Stimulated activated CD4-positive, alpha-beta T cell treated with anti-CD3 and anti-CD28 coated beads, Interleukin-15, amount 100 ng/mL, for 1 hour (primary cell): ENCODE measurements at places on chromosomes 6 and 20.

DNA sequence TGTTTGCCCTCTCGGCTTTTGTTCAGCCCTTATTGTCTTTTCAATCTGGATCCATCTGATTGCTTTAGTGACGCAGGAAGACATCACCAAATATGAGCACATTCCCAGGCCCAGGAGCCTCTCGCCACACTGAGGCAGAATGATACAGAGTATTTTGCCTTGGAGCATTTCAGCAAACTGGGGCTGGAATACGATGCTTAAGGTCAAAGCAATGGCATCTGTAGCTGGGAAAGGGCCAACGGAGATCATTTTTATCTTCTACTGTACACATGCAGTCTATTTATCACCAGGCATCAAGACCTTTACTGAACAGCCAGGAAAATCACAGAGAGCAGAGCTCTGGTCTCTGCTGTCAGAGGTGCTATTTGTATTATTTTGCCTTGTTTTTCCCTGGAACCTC lies 655.3 kb downstream of the RNF144B start:
- DNase-seq, result no peak

DNA sequence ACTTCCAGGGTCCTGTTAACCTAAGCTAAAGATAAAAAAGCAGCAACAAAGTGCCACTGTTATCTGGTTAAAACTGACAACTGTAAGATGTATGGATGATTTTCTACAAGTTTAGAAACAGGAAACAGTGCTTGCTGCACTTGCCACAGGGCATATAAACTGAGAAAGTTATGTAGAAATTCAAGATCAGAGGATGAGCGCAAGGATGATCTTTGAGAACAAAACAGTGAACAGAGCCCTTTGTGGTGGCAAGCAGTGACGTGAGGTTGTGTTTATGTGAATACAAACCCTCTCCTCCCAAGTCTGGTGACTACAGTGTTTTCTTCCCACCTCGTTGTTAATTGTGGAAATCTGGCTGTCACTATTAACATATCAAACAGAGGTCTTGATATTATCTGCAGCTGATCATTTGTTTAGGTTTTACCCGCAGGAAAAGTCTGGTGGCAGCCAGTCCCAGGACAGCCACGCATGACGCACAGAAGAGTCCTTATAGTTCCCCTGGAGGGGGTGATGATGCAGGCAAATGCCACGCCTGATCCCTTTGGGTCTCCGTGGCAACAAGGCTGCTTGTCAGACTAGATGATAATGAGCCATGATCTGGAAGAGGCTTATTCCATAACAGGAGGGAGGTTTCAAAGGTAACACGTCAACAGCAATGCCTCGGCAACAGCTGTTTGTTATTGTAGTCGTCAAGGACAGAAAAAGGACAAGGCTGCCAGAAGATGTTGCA lies 43.1 kb upstream of the TNFAIP3 start:
- peak; percentile 54 for DNase-seq

DNA sequence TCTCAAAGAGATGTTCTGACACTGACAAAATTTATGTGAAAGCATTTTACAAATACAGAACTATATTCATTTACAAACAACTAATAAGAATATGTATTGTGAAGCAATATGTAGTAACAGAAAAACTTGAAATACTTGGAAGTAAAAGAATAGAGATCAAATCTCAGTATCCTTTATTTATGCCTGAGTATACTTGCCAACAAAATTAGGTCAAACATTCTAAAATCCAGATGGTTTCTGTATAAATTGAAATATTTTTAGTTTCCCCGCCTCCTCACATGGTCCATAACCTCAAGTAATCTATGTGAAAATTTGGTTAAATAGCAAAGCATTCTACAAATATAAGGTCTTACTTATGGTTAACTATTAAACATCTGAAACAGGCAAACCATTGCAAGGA lies 545.4 kb downstream of the EYS start:
- DNase-seq, result no peak

DNA sequence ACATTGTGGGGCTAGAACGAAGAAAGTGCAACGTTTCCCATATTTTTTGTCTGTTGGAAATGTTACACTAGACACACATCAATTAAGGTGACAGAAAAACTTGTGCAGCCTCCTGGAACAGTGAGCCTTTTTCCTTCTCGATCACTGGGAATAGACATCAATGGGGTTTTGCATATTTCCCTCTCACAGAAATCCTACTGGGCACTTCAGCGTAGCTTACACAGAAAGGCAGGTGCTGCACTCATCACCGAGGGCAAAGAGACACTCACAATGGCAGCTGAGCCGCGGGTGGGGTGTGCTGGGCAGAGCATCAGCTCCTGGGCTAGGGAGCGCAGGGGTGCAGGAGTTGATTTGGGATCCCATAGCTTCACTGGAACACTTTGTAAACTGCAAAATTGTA lies 64.5 kb downstream of the THBS2 start:
- no peak for DNase-seq

DNA sequence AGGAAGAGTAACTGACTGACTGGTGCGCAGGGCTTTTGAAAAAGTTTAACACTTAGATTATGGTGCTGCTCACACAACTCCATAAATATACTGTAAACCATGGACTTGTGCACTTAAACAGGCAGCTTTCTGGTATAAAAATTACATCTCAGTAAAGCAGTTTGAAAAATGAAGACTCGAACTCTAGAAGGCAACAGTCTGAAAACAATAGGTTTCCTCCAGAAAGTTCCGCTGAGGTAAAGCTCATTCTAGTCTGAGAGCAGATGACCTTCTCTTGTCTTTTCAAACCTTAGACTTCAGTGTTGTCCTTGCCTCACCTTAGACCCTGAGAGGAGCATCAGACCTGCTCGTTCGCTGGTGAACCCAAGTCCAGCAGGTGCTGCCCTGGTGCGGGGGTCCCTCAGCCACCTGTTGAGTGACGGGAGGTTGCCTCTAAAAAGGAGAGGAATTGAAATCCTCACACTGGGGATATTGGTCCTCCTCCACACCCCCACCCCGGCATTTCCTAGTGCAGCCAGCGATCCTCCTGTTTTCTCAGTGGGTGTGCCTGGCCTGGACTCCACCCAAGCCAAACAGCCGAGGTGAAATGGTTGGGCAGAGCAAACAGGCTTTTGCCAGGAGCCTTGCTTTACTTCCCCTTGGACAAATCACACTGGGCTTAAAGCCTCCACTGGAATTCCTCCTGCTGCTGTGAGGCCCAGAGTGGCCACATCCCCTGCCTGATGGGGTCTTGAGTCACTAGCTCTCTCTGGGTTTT lies 14.7 kb upstream of the PYGB start:
- DNase-seq, result no peak

DNA sequence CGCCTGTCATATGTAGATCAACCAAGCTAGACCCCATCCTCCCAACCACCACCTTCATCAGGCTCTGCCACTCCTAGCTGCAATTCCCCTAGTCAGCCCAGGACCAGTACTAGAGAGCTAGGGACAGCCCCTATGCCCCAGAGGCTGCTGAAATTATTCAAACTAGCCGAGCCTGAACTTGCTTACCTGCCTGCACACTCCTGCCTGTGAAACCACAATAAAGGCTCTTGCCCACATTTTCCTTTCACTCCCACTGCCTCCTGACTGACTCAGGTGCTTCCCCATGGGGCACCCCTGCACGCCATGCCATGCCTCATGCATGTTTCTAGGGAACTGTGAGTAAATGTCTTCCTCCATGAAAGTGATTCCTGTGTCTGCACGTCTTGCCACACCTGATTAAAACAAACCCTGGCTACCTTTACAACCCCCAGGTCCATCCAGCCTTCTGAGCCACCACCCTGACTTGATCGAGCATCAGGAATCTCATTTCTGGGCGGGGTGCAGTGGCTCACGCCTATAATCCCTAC lies 66.5 kb upstream of the IER3 start:
- DNase-seq, result peak; percentile 67

GRCh38 chr6:12203001-12203400 lies 87.2 kb upstream of the EDN1 start:
- DNase-seq, result no peak

GRCh38 chr6:138374815-138375214 lies 2.9 kb upstream of the SMIM28 start:
- no peak for DNase-seq

GRCh38 chr6:33924681-33925080 lies 120.9 kb upstream of the MLN start:
- no peak for DNase-seq

DNA sequence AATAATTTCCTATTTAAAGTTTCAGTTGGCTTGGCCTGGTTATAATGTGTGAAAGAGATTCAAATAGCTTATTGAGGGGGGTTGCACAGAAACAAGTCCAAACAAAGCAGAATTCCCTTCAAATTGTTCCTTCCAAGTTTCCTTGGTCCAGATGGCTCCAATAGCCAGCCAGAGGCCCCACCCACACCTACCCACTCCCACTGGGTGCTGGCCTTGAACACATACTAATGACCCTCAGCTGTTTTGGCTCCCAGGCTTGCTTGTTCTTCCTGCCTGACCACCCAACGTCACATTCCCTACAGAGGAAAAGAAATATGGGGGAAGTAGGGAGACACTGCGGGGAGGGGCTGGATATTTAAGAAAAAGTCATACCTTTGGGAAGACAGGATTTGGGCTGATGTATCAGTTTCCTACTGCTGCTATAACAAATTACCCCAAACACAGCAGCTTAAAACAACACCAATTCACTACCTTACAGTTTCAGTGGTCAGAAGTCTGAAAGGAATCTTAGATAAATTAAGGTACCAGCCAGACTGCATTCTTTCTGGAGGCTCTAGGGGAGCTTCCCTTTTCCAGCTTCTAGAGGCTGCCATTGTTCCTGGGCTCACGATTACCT lies 95.7 kb downstream of the COL21A1 start:
- DNase-seq, result no peak

GRCh38 chr6:144588697-144589325 lies 303.7 kb downstream of the UTRN start:
- no peak for DNase-seq

- no peak for DNase-seq
These were observed 26.5 kb downstream of the BCKDHB start for GRCh38 chr6:80133020-80133419.

GRCh38 chr20:63831646-63831992 lies 555 bp upstream of the ZBTB46 start:
- DNase-seq, result no peak

GRCh38 chr6:29216528-29216927 lies 45.8 kb downstream of the OR2J2 start:
- DNase-seq, result no peak

- no peak for DNase-seq
These were observed 181.0 kb downstream of the TFAP2C start for GRCh38 chr20:56810141-56810540.

DNA sequence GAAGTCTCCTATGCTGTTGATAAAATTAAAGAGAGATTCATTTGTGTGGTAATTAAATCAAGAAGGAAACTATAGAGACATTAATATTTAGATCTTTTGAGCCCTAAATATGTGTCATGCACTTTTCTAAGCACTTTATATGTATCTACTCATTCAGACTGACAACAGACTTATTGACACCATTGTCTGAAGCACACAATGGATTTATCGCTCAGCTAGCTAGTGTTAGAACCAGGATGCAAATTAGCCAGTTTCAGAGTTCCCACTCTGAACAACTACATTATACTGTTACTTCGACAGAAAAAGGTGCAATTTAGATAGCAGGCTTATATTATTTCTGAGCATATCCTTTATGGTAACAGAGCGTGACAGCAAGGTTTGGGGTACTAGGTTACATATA lies 27.7 kb upstream of the KIAA0408 start:
- DNase-seq, result no peak

- DNase-seq, result no peak
These were observed 25.5 kb upstream of the NOL4L start for GRCh38 chr20:32610472-32611218.

DNA sequence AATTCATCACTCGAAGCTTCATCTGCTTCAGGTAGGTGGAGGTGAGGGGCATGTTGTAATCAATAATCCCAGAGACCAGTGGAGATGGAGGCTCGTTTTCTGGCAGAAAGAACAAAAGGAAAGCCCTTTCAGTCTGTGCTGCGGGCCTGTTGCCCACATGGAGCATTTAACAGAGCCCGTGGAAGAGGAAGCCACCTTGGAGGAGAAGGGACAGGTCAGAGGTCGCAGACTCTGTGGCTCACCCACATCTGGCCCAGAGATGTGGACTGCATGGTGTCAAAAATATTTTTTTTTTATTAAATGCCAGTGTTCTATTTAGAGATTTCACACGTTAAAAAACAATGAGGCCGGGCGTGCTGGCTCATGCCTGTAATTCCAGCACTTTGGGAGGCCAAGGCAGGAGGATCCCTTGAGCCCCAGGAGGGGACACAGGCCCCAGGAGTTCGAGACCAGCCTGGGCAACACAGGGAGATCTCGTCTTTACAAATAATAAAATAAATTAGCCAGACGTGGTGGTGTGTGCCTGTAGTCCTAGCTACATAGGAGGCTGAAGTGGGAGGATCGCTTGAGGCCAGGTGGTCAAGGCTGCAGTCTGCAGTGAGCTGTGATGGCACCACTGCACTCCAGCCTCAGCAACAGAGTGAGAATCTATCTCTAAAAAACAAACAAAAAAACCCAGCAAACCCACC lies 73.6 kb downstream of the NOL4L start:
- DNase-seq, result no peak

- no peak for DNase-seq
These were observed 105.9 kb upstream of the CARMIL1 start for GRCh38 chr6:25173246-25173645.

GRCh38 chr20:57047281-57048026 lies 219.0 kb downstream of the BMP7 start:
- no peak for DNase-seq

GRCh38 chr20:50186151-50186885 lies 4.3 kb upstream of the CEBPB start:
- DNase-seq, result peak; percentile 80

GRCh38 chr20:37359331-37359730 lies 13.4 kb downstream of the SRC start:
- DNase-seq, result no peak

- DNase-seq, result no peak
These were observed 14.0 kb downstream of the CST3 start for GRCh38 chr20:23623666-23624323.

DNA sequence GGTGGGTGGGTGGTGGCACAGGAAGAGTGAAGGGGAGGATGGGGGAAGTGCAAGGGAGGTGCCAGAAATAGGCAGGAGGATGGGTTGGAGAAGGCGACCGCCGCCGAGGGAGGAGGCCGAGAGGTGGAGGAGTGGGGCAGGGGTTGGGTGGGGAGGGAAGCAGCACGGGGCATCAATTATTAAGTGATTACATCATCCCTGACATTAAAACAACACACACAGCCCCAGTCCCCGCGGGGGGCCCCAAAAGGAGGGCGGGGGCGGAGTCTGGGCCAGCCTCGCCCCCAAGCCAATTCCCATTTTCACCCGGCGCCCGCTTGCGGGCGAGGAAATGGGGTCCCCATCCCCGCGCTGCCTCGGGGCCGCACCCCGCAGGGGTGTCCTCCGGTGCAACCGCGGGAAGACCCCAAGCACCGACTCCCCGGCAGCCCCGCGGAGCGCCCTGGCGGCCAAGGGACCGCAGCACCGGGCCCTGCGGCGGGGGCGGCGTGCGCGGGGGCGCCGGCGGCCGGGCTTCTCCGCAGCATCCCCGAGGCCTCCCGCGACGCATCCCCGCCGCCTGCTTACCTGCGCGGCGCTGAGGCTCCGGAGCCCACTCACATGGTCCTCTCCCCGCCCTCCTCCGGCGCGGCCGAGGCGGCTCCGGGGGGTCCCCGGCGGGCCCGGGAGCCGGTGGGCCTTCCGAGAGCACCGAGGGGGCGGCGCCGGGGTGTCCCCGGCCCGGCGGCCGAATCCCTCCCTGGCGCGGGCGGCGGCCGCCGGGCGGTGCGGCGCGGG lies 663 bp downstream of the FYN start:
- peak; percentile 46 for DNase-seq
